KG1 (cell line): ENCODE measurements at places on chromosomes 7 and 10.

DNA sequence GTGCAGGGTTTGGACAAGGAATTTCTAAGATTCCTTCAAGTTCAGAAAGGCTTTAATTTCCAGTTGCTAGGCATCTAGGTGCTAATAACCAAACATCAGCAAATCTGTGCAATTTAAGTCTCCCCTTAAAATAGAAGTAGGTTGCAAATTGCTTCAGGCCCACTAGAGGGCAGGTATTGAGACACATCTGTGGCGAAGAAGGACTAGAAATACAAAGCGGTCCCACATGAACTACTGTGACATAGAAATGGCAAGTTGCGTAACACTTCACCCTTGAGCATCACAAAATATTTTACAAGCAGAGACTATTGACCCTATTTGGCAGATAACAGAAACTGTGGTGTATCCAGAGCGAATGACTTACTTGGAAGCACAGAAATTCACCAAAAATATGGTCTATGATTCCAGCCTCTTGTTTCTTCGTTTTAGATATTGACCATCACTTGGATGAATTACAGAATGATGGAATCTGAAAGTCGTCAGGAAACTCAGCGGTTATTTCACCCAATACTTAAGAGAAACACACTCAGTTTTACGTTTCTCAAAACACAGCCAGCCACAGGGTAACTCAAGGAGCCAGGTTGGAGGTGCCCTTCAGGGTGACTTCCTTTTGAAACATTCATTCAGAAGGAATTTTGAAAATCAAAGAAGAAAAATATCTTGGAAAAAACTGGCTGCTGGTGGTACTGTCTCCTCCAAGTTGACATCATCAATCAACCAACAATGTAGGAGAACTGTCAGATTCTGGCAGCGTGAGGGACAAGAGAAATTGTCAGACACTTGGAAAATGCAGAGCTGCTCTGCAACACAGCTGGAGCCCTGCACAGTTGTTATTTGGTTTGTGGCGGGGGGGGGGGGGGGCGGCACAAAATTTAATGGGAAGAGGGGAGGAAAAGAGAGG is 256.3 kb upstream of the MINDY3 start:
- DNase-seq, result peak; percentile 0

- DNase-seq, result no peak
Measured at GRCh38 chr10:109426987-109427386, 496.3 kb downstream of the XPNPEP1 start.

DNA sequence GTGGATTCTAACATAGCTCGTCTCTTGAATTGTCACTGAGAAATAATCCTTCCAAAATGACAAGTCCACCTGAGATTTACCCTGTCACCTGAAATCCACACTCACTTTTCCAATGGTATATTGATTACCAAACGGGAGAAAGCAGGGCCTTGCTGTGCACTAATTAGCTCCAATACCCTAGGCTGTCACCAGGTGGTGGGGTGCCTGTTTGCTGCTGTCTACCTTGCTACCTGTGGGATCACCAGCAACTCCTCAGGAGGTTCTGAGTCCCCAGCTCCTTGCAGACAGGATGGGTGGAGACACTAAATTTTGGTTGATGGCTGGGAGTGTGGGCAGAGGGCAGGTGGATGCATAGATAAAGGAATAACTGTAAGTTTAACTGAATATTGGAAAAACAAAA is 237.2 kb upstream of the ZNF32 start:
- no peak for DNase-seq

DNA sequence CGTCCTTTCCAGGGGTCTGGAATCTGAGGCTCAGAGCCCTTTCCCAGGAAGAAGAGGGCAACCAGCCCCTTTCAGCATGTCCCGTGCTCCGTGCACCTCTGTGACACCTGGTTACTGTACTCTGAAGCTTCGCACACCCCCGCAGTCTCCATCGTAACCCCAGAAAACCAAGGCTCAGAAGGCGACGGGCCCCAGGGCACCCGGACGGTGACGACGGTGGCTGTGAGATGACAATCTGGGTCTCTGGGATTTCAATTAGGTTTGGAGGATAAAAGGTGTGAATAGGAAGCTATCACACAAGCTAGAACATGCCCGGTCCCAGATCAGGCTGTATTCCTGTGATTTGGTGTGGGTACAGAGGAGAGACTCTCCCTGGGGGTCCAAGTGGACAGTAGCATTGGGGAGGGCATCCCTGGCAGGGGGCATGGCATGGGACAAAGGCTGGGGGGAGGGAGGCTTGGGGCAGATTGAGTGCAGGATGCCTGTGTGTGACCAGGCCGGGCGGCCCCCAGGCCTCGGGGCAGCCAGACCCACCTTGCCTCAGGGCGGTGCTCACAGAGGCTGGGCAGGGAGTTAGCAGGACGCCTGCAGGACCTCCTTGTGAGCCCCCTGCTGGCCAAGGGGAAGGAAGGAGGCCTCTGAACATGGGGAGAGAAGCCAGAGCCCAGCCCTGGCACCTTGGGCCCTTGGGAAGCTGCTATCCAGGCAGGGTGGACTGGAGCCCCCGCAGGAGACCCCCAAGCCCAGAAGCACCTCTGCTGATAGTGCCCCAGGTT is 23.4 kb upstream of the PSMG3 start:
- DNase-seq, result no peak

- DNase-seq, result no peak
Measured at GRCh38 chr7:21542891-21543527, at the start of gene DNAH11. Gene DNAH11 (plus strand): TSS chr7:21543039. CDS start chr7:21543246, 207 bp downstream.

GRCh38 chr10:96917628-96918027 is 85.5 kb downstream of the LCOR start:
- DNase-seq, result no peak

DNA sequence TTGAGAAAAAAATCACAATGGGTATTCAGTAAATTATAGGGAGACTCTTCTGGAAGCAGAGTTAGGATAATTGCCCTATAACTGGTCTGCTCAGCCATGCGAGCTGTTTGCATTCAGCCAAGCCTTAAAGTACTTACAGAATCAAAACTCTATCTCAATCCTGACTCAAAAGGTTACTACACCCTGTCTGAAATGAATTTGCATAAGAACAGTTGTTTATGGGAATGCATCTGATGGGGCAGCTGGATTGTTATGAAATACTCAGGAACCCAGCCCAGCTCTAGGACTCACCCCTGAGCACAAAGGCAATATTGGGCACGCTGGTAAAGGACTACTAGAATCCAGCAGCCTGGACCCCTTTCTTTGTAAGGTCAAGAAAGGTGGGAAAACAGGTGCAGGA is 38.8 kb downstream of the AKR1B15 start:
- no peak for DNase-seq
